ENCODE measurements at places on chromosomes 2 and 18.

DNA sequence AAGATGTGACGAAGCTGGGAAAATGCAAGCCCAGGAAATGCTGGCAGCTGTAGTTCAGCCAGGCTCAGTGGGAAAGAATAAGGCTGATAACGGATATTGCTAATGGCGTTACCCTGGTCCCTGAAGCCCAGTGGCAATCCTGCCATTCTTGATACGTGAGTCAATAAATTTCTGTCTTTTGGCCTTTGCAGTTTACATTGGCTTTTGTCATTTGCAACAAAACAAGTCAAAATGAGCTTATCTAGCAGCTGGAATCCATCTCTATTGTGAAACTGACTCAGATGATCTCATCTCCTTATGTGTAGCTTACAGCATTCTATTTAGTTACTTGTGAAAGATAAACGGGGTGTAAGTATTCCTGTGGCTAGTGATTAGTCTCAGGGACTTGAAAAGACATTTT is 43.8 kb downstream of the ARL6IP6 start:
- no peak for DNase-seq

- DNase-seq: no peak
Observed at GRCh38 chr2:182228073-182228473, 198.8 kb downstream of the PDE1A start.

DNA sequence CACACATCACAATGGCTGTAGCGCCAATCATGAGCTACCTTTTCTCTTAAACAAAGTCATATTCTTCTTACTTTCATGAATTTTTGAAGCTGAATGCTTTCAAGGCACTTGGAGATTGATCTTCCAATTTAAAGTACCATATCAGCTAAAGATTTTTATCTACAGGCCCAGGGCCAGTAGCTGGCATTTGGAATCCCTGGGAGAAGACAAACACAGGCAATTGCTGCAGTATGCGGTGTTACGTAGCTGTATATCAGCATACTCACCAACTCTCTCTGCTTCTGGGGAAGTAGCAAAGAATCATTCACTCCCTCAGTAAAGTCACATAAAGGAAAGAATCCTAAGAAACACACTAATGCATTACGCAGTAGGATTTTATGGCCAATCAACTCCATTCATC is 202.3 kb downstream of the DLGAP1 start:
- no peak for DNase-seq

DNA sequence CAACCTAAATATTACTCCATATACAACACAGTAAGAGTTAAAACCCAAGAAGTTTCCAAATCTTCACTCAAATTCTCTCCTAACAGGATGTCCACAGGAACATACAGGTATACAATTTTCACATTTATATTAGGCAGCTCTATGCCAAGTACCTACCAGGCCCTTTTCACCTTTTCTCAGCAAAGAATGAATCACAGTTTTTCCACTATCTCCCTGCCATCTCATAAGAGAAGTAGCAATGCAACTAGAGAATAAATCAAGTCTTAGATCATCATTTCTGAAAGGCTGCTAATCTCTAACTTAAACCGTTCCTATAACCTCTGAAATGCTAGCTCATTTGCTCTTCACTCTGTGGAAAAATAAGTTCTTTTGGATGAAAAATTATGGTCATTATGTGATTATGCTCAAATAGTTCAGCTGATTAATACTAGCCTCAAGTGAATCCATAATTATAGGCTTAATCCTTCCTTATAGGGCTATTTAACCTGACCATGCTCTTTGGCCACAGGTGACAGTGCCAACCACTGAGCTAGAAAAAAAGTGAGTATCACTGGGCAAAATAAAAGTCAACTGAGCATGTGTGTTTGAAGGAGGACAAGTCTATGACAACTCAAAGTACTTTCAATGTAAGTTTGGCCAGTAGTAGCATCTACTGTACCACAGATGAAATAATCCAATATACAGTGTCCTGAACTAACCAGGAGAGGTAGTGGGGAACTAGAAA is 79.7 kb downstream of the COBLL1 start:
- DNase-seq: no peak

DNA sequence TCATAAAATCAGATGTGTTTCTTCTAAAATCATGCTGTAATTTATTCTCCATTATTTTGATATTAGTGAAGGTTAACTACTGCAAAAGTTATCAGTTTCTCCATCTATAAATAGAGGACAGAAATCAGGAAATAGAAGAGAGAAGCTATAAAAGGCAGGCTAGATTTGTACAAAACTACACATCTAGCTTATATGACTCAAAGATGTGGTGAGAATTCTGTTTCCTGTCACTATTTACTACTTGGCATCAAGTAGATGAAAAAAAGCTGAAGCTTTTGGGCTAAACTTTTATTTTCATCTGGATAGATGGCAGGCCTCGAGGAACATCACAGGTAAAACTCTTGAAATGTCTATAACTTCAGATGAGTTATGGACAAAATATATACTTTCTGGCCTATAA is 49.8 kb upstream of the NAB1 start:
- DNase-seq: no peak

DNA sequence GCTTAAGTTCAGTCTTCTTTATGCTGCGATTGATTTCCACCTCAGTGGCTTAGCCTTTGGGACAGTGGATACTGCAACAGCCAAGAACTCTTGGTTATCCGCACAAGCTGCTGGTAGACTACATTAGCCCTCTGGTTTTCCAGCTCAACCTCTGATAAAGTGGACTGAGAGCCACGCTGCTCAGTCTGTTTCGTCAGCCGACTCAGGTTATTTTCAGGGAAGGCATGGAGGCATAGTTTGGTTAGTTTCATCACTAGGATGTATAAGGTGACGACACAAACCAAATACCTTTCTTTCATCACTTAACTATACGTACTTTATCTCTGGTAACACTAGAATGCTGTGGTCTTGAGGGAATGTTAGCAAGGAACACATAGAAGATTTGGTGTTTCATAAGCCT is 14.2 kb downstream of the CD8A start:
- DNase-seq: no peak

DNA sequence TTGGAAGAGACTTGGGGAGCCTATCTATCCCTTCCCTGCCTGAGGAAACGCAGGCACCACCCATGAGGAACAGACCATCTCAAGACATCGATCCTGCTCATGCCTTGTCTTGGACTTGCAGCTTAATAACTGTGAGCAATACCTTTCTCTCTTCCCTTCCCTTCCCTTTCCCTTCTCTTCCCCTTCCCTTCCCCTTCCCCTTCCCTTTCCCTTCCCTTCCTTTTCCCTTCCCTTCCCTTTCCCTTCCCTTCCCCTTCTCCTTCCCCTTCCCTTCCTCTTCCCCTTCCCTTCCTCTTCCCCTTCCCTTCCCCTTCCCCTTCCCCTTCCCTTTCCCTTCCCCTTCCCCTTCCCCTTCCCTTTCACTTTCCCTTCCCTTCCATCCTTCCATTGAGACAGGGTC is 650.7 kb upstream of the SOX11 start:
- DNase-seq: no peak

DNA sequence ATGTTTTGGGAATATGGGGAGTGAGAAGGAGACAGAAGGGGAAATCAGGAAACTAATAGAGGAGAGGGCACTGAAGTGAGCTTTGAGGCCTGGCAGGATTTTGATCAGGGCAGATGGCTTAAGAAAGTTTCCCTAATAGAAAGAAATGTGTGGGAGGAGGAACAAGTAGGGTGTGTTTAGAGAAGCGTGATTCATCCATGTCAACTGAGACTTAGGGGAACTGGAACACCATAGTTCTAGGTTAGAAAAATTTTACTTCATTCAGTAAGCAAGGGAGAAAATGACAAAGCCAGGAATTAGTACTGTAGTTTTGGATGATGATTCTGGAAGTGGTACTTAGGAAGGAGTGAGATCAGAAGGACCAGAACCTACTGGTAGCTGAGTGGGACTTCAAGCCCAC is 296.0 kb downstream of the PLCL1 start:
- DNase-seq: no peak

GRCh38 chr2:55408918-55409868 is 10.5 kb downstream of the CCDC88A start:
- DNase-seq: no peak

- DNase-seq: peak; percentile 49
Observed at GRCh38 chr2:234446404-234447076, 50.3 kb downstream of the ARL4C start.

GRCh38 chr2:54122171-54122935 is 6.9 kb downstream of the ACYP2 start:
- no peak for DNase-seq

GRCh38 chr2:123366239-123366837 is 658.7 kb upstream of the CNTNAP5 start:
- no peak for DNase-seq

- DNase-seq: no peak
Observed at GRCh38 chr2:223475901-223476300, 126.3 kb downstream of the SCG2 start.

DNA sequence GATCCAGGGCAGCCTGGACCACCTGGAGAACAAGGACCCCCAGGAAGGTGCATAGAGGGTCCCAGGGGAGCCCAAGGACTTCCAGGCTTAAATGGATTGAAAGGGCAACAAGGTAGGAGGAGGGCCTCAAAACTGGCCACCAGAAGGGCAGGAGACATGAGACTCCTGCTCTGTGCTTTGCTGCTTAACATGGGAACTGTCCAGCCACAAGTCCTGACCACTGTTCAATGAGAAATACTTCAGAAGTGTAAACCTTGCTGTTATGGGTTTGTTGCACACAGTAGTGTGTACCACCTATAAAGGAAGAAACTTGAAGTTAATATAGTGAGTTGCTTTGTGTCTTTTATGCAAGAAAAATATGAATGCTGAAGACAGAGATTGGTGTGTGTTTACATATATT is 44.2 kb upstream of the MFF start:
- DNase-seq: no peak

GRCh38 chr2:60520151-60520876 is 33.1 kb downstream of the BCL11A start:
- no peak for DNase-seq

DNA sequence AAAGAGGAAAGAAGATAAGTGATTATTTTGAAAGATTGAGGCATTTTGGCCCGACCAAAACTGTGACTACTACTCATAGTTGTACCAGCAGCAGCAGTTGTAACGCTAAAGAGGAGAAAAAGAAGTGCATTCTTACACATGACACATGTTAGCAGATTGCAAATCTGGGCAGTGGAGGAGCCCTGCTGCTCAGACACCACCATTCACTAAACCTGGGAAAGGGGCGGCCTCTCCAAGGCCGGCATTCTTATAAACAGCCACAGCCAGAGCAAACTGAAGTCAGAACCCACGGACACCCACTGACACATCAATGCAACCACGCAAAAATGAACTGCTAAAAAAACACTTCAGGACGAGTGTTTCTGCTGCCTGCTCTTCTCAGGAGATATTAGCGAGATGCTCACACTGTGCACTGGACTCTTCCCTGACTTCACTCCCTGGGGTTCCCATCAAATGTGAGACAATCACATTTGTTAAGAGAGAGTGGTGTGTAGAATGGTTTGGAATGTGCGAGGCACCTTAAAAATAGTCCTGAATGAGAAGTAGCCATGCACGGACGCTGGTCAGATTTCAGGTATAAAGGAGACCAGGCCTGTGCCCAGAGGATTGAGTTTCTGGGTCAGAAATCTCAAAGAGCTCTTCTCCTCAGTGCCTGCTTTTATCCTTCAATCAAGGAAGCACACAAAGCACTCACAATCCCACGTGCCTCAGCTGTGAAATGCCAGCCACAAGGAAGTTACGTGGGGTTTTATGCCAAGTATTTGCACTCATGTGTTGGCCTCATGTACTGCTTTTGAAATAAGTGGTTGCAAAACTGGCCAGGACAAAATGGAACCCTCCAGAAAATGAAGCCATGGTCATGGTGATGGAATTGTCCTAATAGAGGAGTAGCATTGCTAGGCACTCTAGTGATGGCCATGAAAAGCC is 83.4 kb downstream of the MTCL1 start:
- no peak for DNase-seq

DNA sequence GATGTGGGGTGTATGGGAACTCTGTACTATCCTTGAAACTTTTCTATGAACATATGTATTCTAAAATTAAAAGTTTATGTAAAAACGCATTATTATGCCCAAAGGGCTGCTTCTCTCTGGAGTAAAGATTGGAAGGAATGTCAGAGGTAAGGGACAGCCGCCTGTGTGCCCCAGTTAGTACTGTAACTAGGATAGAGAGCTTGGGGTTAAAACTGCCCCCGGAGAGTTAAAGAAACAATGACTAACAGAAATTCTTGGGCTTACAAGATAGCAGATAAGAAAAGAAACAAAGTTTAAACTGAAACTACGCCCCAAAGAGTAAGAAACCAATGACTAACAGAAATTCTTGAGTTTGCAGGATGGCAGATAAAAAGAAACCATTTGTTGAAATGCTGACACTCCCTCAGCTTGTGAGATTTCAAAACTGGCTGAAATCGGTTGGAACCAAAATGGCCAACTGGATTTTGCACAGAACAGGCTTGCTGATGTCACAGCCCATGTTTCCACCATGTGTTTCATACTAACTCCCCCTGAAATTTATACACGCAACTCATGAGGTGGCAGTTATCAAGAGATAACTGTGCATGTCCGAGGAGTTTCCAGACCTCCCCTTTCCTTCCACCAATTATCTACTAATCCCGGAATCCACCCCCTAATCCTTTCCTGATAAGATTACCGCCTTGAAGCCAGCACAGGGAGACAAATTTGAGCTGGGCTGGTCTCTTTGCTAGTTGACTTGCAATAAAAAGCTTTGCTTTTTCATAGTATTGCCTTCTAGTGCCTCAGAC is 8.7 kb upstream of the TXNDC2 start:
- no peak for DNase-seq

DNA sequence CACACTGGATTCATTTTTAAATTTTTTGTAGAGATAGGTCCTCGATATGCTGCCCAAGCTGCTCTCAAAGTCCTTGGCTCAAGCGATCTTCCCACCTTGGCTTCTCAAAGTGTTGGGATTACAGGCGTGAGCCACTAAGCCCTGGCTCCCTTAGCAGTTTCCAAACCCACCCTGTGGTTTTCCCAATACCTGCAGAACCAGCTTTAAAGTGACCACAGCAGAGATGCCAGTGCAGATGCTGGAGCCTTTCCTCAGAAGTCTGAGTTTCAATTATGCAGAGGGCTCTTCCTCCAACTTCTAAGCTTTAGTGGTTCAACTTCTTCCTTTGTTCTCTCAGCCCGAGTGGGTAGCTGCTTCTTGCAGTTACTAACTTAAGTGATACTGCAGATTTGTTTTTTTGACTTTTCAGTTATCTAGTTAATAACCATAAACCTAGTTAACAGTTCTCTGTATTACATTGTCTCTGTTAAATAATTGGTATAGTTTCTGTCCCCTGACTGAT is 8.1 kb upstream of the HAAO start:
- no peak for DNase-seq

GRCh38 chr2:33484042-33484621 is 7.7 kb downstream of the RASGRP3 start:
- no peak for DNase-seq

DNA sequence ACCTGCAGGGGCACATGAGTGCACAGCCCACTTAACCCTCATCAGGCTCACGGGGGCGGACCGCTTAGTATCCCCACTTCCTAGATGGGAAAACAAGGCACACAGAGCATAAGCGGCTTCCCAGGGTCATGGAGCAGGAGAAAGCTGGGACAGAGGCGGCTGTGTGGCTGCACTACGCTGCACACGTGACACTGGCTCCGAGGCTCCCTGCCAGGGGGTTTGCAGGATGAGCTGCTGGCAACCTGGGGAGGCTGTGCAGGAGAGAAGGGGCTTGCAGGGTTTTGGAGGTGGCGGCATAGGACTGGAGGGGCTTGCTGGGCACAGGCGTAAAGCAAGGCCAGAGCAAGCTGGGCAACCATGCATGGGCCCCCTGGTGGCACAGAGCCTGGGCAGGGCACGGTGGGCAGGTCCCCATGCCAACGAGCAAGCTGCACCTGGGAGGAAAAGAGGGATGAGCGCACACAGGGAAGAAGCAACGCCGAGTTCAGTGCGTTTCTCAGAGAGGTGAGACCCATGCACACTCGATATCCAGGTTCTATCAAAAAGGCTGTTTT is 268.6 kb downstream of the HDAC4 start:
- no peak for DNase-seq

Measured in activated T-helper 1 cell treated with anti-CD3 and anti-CD28 coated beads, Interleukin-2, amount 50 U/mL, for 16 hours (primary cell).